ENCODE measurements at places on chromosomes 4 and X.

DNA sequence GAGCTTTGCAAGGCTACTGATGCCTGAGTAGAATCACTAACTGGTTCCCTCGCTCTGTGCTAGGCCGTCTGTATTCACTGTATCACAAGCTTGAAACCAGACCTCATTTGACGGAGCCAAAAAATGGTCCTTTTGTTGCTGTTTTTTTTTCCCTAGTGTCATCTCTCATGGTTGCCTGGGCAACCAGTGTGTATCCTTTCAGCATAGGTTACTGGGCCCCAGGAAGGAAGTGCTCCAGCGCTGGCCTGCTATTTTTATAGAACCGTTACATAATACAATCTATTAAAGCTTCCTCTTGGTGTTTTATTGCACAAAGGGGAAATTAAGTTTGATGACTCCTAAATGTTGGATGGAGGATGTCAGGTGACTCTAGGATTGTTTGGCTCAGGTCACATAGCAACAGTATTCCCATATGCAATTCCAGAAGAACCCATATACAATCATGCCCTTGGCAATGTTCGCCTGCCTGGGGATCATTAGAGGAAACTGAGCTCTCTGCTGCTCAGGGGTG lies 220.4 kb downstream of the SPRY1 start:
- ATAC-seq, result peak; percentile 85

- no peak for ATAC-seq
These were observed 87.1 kb downstream of the HDX start for GRCh38 chrX:84415140-84415539.

DNA sequence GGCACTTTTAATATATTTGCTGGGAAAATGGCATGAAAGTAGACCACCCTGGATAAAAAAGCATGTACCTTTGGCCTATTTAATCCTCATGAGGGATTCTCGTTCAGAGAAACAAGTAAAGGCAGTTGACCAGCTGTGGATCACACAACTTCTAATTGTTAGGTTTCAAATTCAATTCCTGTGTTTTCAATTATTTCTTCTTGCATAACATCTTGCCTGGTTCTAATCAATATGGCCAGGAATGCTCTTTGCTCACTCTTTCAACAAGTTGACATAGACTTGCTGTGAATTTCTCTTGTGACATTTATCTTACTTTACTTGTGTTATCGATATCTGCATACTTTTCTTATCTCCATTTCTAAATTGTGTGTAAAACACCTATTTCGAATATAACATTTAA lies 211.8 kb downstream of the SLC7A11 start:
- no peak for ATAC-seq

DNA sequence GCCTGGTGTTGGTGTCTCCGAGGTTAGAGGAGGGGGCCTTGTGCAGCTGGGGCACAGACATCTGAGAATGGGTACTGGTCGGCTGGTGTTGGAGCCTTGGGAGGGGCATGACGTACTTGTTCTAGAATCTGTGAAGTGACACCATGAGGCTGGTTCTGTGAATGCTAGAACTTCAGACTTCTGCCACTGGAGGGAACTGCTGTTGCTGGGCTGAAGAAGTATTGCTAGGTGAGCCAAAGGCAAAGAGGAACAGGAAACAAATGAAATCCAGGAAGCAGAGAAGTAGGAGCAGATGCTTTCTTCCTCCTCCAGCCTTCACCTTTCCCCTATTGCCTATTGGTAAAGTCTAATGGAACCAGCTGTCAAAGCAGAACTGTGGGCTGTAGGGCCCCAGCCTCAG lies 120.9 kb upstream of the DDIT4L start:
- ATAC-seq, result no peak

GRCh38 chr4:156676116-156676851 lies 295.3 kb downstream of the PDGFC start:
- no peak for ATAC-seq
